Germinal center (tissue), 1 donor: ENCODE measurements at places on chromosomes 6 and 20.

- DNase-seq = no peak
Measured at GRCh38 chr6:20605061-20605460, 70.8 kb downstream of the CDKAL1 start.

DNA sequence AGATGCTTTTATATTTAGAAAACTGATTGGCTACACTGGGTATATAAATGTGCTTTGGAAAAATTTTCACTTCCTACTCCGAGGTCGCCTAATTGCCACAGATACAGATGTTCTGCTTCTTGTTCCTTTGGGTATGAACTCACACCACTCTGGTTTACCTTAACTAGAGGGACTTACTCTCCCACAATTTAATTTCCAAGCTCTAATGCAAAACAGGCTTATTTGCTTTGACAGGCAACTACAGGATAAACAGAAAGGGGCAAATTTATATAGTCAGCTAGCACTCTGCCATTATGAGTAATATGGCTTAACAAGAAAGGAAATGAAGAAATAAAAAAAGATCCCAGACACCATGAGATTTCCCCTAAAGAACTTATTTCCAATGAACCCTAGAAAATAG, 156.9 kb upstream of the ZFP64 start:
- no peak for DNase-seq

DNA sequence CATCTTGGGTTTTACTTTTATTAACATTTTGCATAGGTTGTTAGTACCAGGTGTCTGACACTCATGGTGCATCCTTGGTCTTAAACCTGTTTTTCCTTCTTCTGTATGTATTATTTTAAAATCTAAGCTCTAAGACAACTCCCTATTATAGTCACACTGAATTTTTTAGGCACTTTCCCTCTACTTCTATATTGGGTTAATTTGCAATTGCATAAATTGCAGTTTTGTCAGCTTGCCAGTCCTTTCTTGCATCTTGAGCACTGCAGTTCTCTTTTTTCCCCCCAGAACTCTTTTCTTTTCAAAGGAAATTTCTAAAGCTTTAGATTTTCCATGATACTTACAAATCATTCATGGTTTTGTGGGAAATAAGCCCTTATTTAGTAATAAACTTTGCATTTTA, 70.6 kb downstream of the ZNF292 start:
- no peak for DNase-seq

DNA sequence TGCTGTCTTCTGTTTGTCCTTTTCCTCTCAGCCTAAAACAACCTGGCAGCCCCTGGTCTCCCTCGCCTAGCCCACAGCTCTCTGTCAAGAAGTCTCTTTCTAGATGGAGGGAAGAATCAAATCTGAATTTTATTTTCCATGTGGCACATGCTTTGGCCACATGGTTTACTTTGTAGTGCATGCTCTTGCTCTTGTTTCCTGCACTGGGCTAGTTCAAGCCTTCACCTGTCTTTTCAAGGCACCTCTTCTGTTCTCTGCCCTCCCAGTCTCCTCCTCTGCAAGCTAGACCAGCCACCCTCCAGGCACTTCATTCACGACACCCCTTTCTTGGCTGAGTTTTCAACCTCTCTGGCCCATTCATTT, 7.6 kb downstream of the PPP1R14C start:
- DNase-seq = no peak

GRCh38 chr6:100415768-100416167, 49.0 kb downstream of the SIM1 start:
- DNase-seq = no peak

DNA sequence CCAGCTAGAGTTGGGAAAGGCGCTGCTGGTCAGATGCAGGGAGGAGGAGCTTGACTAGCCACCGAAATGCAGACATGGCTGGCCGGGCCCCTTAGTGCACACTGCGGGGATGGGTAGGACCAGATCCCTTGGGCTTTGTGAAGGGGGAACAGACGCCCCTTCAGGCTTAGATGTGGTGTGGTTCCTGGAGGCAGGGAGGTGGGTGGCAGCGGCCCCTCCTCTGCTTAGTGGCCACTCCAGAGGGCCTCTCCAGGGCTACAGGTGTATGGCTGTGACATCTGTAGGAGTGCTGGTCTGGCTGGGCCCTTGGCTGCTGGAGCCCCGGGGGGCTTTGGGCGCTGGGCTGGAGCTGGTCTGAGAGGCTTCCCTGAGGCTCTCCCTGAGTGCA, 5.9 kb downstream of the CCND3 start:
- no peak for DNase-seq

GRCh38 chr6:87832025-87832825, 130.2 kb upstream of the AKIRIN2 start:
- peak; percentile 15 for DNase-seq

GRCh38 chr6:34332251-34333198, 59.9 kb downstream of the NUDT3 start:
- DNase-seq = no peak

DNA sequence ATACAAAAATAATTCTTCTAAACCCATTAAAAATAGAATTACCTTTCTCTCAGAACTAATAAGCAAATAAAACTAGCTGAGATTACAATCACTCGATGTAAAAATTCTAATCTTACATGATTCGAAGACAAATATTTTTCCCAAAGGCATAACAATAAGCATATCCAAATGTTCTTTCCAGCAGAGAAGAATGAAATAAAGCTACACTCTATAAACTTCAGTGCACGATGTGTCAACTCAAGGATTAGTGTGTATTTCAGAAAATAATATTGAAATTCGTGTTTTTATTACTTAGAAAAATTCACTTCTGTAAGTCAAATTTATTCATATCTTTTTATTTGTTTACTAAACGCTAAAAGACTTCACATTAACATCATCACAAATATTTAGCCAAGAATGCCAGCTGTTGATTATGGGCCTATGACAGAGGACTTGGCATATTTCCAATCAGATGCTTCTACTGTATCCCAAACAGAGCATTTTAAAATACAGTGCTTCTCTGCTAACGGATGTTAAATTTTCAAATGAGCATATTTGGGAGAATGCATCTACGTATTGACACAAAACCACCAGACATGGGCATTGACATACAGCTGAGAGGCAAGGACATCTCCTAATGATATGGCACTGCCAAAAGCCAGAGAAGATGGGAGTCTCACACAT, 54.7 kb upstream of the PDE7B start:
- no peak for DNase-seq

DNA sequence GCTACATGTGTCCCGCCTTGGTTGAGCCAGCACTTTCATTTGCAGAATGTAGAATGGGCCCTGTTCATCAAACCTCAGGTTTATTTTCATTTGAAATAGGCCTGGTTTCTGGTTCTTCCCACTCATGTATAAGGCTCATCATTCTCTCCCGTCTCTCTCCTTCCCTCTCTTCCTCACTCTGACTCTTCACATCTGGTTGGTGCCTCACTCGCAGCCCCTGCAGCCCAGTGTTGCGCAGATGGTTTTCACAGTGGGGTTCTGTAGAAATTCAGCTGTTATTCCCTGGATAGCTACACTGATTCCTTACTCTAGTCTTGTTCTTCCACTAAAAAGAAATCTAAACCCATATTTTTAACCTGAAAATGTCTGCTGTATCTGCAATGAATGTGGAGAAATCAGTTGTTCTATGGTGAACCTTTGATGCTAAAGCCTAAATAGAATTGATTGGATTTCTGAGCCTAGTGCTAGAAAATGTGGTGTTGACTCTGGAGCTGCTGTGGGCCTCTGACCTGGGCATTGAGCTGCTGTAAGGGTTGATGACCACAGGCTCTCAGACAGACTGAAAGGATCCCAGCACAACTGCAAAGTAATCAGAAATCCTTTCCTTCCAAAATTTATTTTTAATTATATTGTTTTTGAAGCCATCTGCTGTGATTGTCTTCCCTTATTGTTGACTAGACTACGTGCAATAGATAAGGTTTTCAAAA, 150.3 kb downstream of the TMEM242 start:
- no peak for DNase-seq

- no peak for DNase-seq
Measured at GRCh38 chr6:12483712-12484111, 193.6 kb downstream of the EDN1 start.

- peak; percentile 84 for DNase-seq
Measured at GRCh38 chr20:62832212-62832922, 15.5 kb downstream of the COL9A3 start.

GRCh38 chr6:99422912-99423311, 2.2 kb downstream of the PNISR start:
- DNase-seq = no peak

DNA sequence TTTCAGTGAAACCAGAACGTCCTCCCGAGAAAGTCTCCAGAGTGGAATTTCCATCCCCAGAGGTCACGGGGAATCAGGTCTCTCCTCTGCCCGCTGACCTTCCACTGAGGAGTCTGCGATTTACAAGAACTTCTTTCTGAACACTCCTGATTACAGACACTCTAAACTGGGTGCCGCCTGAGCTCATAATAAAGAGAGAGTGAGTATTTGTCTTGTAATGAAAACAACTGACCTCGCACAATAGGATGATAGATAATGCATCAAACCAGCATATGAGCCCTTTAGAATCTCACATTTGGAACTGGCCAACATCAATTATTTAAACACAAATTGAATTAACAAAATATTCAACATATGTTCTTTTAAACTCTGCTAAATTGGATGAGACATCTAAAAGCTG, 47.5 kb downstream of the DLL1 start:
- DNase-seq = no peak

GRCh38 chr6:140048202-140048790, 673.8 kb upstream of the CITED2 start:
- DNase-seq = no peak

DNA sequence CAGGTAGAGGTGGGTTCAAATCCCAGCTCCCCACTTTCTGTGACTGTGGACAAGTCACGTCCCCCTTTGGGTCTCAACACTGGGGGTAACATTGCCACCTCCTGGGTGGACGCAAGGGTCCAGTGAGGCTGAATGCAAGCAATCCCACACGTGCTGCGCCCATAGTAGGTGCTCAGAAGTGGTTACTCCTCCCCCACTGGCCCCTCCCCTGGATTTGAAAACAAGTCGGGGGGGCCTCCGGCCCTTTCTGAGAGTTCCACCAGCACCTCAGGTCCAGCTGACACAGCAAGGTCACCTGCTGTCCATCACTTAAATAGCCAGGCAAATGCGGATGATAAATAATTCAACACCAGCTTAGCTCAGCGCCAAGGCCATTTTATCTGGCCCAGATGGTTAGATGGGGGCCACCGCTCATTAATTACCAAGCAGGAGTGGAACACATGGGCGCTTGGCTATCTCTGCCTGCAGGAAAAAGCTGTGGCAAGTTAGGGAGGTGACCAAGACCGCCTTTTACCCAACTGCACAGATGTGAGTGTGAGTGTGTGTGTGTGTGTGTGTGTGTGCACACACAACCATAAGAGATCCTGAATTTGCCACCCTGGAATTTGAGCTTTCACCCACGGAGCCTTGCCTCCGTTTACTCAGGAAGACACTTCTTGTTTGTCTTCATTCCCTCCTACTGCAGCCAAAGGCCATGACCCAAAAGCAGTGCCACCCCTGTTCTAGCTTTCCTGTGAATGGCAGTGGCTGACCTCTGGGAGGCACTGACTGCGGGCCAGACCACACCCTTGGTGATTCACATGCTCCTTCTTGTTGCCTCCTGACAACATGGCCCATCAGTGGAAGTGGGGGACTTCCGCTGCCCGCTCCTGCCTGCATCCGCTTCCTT, 34.7 kb upstream of the KCNB1 start:
- DNase-seq = no peak

- no peak for DNase-seq
Measured at GRCh38 chr20:61934716-61935530, 130.8 kb downstream of the TAF4 start.

DNA sequence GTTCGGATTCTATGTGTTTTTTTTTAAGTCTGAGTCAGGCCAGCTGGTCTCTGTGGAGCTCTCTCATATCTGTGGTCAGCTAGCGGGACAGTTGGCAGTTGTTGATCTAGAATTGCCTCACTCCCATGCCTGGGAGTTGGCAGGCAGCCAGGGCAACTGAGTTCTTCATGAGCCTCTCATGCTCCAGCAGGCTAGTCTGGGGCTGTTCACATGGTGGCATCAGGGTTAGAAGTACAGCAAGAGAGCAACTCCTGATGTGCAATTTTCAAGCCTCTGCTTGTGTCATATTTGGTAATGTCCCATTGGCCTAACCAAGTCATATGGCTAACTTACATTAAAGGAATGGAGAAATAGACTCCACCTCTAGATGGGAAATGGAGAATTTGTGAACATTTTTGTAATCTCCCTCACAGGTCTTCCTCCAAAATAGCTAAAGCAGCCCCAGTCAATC, 6.7 kb upstream of the IFT52 start:
- no peak for DNase-seq

DNA sequence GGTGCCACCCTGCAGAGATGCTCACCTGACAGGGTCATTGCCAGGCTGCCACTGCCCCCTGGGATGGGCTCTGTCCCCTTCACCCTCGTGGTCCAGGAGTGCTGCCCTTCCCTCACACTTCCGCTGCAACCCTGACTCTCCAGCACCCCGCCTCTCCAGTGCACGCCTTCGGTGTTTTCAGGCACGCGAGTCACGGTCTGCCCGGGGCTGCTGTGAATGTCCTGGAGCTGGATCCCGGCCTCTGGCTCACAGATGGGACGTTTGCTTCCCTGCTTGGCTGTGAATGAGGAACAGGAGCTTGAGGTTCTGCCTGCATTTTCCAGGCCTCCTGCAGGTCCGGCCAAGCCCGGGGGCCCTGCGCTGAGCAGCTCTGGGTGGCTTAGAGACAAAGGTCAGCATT, 343.4 kb downstream of the SMOC2 start:
- DNase-seq = no peak

GRCh38 chr20:48718786-48719578, 108.8 kb downstream of the PREX1 start:
- DNase-seq = no peak

DNA sequence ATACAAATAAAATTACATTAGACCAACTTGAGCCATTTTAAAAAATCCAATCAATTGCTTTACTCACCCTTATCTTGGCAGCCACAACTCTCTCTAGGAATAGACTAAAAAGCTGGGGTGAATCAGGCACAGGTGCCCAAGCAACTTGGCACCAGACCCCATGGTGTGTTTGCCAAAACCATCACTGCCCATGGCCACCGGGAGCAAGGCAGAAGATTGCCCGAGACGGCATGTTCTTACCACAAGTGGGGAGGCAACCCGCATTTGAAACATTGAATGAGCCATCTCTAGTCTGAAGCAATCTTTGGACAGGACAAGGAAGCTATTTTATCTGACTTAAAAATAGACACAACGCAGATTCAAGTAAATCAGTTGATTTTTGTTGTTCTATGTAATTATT, 69.0 kb downstream of the SMLR1 start:
- DNase-seq = no peak

GRCh38 chr6:25173246-25173645, 105.9 kb upstream of the CARMIL1 start:
- no peak for DNase-seq

DNA sequence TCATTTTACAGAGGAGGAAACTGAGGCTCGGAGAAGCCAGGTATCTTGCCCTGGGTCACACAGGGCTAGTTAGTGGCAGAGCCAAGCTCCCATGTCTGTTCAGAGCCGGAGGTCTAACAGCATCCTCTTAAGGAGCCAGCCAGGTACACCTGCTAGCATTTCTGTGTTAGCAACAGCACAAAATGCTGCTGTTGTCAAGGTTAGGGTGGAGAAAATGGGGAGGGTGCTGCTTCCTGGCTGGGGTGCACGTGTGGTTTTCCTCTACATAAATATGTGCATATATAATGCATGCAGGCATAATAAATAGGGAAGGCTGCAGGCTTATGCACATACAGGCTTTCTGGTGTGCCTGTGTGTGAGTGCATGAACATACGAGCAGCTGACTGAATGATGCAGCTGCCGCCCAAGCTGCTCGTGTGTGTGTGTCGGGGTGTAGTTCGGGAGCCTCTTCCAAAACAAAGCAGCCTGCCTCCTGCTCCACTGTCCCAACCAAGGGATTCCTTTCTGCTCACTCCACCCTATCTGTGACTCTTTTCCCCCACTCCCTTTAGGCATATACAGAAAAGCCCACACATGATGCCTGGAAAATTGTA, 86.6 kb downstream of the CD40 start:
- DNase-seq = no peak
